ENCODE measurements at places on chromosomes 2 and 18. TPM values are rescaled to one million over a fixed set of nuclear protein-coding genes. Genes with fewer than 3 reads are reported as not detected.

The SPHKAP gene
- total RNA-seq = under 0.01 TPM

The KCNK3 gene
- total RNA-seq = under 0.01 TPM

The GAL3ST2 gene
- 0.43 TPM for total RNA-seq

The IAH1 gene
- total RNA-seq = 66.9 TPM

The CYS1 gene
- total RNA-seq = 1.6 TPM

The CASP8 gene
- 22.0 TPM for total RNA-seq

The LONRF2 gene
- 1.3 TPM for total RNA-seq

The RSAD2 gene
- total RNA-seq = 1.3 TPM

The ITGB6 gene
- not detected for total RNA-seq
